ENCODE measurements at places on chromosomes 7 and 10. TPM values are rescaled to one million over a fixed set of nuclear protein-coding genes. Genes with fewer than 3 reads are reported as not detected.

UPP1 gene
- total RNA-seq, result 53.6 TPM

ANLN gene
- 119 TPM for total RNA-seq

CDHR3 gene
- total RNA-seq, result 3.9 TPM

SEPTIN7 gene
- 228 TPM for total RNA-seq

AKR1B15 gene
- not detected for total RNA-seq

CFTR gene
- not detected for total RNA-seq

GNB2 gene
- 300 TPM for total RNA-seq

ATE1 gene
- total RNA-seq, result 27.1 TPM

ADAM8 gene
- 0.55 TPM for total RNA-seq

C10orf90 gene
- not detected for total RNA-seq

HYAL4 gene
- total RNA-seq, result not detected

DYDC1 gene
- not detected for total RNA-seq

ACTL6B gene
- total RNA-seq, result not detected

RASA4B gene
- total RNA-seq, result 9.8 TPM

OPN1SW gene
- not detected for total RNA-seq

SNCG gene
- total RNA-seq, result 31.4 TPM

PLEKHS1 gene
- total RNA-seq, result not detected

CNPY1 gene
- not detected for total RNA-seq

TECPR1 gene
- total RNA-seq, result 84.9 TPM

PLA2G12B gene
- total RNA-seq, result not detected

CACNA2D1 gene
- 42.1 TPM for total RNA-seq

AGR2 gene
- not detected for total RNA-seq

GIMAP1 gene
- 11.8 TPM for total RNA-seq

C10orf53 gene
- not detected for total RNA-seq

CALHM1 gene
- total RNA-seq, result not detected

UBE2D1 gene
- total RNA-seq, result 14.5 TPM

WNT8B gene
- total RNA-seq, result not detected

KCNH2 gene
- total RNA-seq, result not detected

MLXIPL gene
- total RNA-seq, result not detected

TCAF2 gene
- 7.1 TPM for total RNA-seq

JMJD1C gene
- 93.3 TPM for total RNA-seq

RAMP3 gene
- not detected for total RNA-seq

PRKCQ gene
- 0.55 TPM for total RNA-seq

DHTKD1 gene
- 15.3 TPM for total RNA-seq

EBLN1 gene
- not detected for total RNA-seq

LRRC61 gene
- 0.39 TPM for total RNA-seq

MOGAT3 gene
- total RNA-seq, result not detected

CPA5 gene
- not detected for total RNA-seq

GARS1 gene
- total RNA-seq, result 206 TPM

AS3MT gene
- not detected for total RNA-seq

EXOC6 gene
- total RNA-seq, result 108 TPM

C7orf57 gene
- not detected for total RNA-seq

TAF3 gene
- total RNA-seq, result 10.1 TPM

EVX1 gene
- total RNA-seq, result not detected

SCIN gene
- total RNA-seq, result 0.69 TPM

EXOSC1 gene
- 50.7 TPM for total RNA-seq

SMO gene
- 13.2 TPM for total RNA-seq

SEC23IP gene
- total RNA-seq, result 83.1 TPM

NFE2L3 gene
- total RNA-seq, result 28.4 TPM

HTR7 gene
- total RNA-seq, result 0.22 TPM

SRGN gene
- total RNA-seq, result 433 TPM

CWF19L1 gene
- total RNA-seq, result 30.3 TPM
